ENCODE measurements at places on chromosomes 16 and 17.

- DNase-seq = peak; percentile 86
Measured at GRCh38 chr16:67968400-67969253, at the start of gene SLC12A4. TSS of gene SLC12A4 (minus strand) at chr16:67968637. CDS start at chr16:67968553, 84 bp downstream.

GRCh38 chr16:66959704-66960161 is 1.3 kb upstream of the CES3 start:
- peak; percentile 83 for DNase-seq

GRCh38 chr16:47886631-47887415 is 269.0 kb downstream of the ABCC12 start:
- no peak for DNase-seq

GRCh38 chr17:82257473-82257872 is 16.0 kb downstream of the CSNK1D start:
- no peak for DNase-seq

GRCh38 chr16:54657058-54657708 is 273.5 kb upstream of the IRX5 start:
- peak; percentile 22 for DNase-seq

- DNase-seq = no peak
Measured at GRCh38 chr17:2701161-2701995, 10.2 kb downstream of the CLUH start.

DNA sequence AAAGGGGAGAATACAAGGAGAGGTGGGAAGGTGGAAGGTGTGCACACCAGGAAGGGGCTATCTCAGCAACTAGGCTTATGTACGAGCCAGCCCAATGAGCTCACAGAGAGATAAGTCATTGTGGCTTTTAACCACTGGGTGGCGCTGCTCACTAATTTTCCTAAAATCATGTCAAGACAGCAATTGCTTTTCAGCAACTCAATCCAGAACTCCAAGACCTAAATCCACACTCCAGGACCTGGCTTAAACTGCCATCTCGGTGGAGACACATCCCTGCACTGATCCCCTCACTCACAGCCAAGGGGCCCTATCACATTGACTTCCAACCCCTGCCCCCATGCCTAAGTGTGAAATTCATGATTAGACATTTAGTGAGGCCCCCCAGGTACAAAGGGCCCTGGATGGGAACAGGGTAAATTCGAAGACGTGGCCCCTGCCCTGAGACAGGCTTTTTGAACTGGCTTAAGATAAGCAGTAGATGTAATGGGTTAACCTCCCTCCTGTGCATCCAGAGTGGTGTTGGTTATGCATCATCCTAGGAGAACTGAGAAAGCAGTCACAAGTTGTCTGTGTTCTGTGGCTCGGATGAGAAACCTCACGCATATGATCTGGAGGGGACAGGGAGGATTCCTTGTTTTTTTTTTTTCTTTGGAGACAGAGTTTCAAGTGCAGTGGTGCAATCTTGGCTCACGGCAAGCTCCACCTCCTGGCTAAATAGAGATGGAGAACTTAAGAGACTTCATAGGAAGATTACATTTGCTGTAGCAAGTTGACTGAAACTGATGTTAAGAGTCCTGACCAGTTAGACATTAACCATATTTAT is 11.5 kb downstream of the CCL16 start:
- DNase-seq = peak; percentile 85

Data from suppressor macrophage (primary cell).